ENCODE measurements at places on chromosomes 12 and 14.
A peak's percentile ranks its signal among the peaks of the same experiment; 100 is the strongest.

- peak; percentile 50 for DNase-seq
Observed at GRCh38 chr12:2034633-2035430, 18.0 kb upstream of the CACNA1C start.

DNA sequence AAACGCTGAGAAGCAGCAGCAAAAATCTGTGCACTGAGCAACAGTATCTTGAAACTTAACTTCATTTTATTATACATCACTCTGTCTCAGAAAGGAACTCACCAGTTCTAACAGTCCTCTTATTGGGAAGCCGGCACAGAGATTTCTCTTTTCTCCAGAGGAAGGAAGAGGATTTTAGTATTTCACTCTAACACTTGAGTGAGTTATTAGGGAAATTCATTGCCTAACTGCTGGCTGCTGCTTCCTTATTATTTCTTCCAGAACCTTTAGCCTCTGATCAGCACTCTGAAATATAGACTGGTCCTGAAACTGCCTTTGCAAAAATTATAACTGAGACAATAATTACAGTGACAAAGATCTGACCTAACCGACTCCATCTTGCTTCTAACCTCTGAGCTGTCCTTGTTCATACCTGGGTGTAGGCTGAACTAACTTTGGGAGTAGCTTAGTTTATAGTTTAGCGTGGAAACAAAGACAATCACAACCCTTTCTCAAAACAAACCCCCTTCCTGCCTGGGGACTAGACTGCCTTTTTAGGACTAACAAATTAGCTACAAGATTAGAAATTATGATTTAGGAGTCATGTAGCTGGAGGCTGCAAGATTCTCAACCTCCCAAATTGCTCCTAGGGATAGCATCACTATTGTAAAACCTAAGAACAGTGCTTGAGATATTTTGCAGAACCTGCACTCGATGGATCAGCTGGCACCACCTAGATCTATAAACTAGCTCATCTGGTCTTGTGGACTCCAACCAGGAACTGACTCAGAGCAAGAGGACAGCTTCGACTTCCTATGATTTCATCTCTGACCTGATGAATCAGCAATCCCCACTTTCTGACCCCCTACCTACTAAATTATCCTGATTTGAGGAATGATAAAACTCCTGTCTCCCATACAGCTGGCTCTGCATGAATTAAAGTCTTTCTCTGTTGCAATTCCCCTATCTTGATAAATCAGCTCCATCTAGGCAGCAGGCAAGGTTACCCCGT lies 117.5 kb downstream of the DYRK2 start:
- DNase-seq: no peak

DNA sequence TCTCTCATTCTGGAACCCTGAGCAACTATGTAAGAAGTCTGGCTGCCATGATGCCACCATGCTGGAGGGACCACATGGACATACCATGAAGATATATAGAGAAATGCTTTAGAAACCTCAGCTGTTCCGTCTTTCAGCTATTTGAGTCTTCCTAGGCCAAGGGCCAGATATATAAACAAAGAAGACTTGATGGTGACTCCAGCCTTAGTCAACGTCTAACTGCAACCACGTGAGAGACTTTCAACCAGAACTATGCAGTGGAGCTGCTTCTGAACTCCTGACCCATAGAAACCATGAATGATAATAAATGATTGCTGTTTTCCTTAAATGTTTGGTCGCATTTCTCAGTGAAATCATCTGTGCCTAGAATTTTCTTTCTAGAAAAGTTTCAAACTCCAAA lies 20.0 kb upstream of the KITLG start:
- DNase-seq: peak; percentile 42

DNA sequence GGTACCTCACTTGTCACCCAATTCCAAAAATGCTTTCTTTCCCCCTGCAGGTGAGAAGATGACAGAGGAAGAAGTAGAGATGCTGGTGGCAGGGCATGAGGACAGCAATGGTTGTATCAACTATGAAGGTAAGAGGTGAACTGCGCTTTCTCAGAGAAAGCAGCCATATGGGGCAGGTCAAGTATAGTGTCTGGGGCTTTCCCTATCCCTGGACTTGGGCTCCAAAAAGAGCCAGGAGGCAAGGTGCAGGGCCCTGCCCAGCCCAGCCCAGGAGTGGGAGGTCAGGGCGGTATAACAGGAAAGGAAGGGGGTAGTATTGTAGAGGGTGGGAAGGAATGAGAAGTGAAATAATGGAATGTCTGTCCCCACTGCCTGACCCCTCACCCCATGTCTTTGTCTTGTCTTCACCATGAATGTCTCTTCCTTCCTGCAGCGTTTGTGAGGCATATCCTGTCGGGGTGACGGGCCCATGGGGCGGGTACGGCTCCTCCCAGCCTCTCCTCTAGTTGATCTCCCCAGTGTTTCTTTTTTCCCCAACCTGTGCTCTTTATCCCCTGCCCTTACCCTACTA lies 2.1 kb downstream of the MYL6 start:
- no peak for DNase-seq

GRCh38 chr12:14239935-14240872 lies 125.3 kb upstream of the ATF7IP start:
- DNase-seq: no peak

- no peak for DNase-seq
Observed at GRCh38 chr12:97745406-97746101, 282.9 kb downstream of the RMST start.

DNA sequence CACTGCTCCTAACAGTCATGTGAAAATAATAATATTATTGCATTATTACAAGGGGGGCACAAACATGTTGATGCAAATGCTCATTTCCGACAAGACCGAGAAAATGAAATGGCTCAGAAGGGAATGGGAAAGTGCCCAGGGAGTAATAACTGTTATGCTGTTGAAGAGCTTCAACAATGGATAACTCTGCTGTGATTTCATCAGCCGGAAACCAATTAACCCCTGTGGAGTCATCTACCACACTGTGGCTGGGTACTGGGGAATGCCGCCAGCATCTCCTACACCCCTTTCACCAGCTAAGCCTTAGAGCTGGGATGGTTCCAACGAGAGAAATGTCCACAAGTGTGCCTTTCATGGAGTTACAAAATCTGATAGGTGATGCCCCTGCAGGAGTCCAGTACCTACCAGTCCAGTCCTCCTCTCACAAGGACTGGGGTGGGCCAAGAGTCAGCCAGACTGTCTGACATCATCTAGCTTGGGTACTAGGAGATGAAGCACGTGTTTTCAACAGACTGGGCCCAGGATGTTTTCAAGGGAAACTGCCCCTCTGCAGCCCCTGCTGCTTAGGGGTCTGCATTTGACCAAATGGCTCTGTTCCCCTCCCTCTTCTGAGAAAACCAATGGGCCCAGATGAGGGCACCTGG lies 509.3 kb upstream of the CCDC196 start:
- DNase-seq: no peak

DNA sequence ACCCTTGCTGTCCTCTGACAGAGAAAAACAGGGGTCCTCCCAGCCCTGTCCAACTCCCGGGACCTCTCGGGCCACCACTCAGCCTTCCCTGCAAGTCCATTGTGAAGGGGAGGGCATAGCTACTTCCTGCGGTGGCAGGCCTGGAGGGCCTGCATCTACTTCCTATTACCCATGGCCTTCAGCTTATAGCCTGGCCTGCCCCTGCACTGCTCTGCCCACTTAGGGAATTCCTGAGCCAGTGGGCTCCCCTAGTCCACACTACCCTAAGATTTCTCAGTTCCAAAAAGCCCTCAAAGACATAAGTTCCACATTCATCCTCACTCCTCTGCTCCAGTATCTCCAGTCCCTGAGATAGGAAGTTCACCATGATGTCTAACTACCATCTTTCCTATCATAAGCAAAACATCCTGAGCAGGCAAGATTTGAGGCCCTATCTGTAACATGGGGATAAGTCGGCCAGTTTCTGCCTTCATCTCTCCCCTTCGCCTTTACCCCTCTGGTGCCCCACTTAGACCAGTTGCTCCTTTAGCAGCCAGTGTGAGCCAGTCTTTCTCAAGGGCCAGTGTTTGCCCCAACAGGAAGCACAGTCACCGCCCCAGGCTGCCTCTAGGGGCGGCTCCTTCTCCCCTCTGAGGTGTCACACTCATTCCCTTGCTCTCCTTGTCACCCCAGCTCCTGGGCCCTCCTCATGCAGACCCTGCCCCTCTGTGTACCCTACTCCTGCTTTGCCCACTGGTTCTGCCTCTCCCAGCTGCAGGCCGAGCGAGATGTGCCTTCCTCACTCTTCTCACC lies 10.9 kb downstream of the HDAC7 start:
- no peak for DNase-seq

DNA sequence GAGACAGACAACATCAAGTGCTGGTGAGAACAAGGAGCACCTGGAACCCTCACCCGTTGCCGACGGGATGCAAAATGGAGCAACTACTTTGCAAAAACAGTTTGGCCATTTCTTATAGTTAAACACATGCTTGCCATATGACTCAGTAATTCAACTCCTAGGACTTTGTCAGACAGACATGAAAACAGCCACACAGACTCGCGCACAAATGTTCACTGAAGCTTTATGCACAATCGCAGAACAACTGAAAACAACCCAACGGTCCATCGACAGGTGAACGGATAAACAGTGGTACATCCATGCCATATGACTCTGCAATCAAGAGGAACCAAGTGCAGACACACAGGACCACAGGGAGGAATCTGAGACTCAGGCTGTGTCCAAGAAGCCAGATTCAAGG lies 30.8 kb downstream of the NCOR2 start:
- no peak for DNase-seq

- DNase-seq: no peak
Observed at GRCh38 chr12:89069431-89069830, 282.9 kb downstream of the DUSP6 start.

DNA sequence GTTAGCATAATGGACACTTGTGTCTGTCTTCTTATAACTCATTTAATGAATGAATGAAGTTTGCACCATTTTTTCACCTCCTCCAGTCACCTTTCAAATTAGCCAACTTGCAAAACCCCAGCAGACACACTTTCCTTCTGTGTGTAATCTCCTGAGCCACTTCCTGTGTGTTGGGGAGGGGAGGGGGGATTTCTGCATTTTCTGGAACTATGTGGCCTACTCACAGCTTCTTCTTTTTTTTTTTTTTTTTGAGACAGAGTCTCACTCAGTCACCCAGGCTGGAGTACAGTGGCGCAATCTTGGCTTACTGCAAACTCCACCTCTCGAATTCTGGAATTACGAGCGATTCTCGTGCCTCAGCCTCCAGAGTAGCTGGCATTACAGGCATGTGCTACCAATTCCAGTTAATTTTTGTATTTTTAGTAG lies 4.1 kb upstream of the SERPINA1 start:
- DNase-seq: no peak

DNA sequence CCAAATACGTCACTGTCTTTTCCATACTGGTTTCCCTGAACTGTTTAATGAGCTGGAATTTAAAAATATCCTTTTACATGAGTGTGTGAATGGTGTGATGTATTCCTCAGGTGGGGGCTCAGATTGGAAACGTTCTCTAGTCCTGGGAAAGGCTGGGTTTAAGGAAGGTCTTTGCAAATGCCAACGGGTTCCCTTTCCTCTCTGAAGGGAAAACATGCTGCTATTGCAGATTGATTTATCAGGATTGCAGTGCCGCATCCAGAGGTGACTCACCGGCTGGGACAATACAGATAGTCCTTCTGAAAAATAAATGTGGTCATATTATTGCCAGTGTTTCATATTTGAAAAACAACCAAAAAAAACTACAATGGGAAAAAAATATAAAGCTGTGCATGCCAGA lies 193.1 kb upstream of the FLRT2 start:
- no peak for DNase-seq

DNA sequence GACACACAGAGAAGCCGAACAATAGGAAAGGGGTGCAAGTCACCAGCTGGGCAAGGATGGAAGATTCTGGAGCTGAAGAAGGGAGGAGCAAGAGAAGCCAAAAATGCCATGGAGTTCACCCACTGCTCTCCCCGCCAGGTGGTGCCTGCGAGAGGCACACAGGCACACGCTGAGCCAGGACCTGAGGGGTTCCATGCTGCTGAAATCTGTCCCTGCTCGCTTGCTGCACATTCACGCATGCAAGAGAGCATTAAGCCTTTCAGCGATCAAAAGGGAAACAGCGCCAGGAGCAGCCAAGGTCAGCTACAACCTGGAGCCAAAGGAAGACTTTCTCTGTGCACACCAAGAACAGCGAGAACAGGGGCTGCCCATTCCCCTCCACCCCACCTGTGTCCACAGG lies 104.1 kb downstream of the ANO2 start:
- no peak for DNase-seq

GRCh38 chr12:106841510-106842302 lies 67.2 kb downstream of the RIC8B start:
- peak; percentile 11 for DNase-seq

DNA sequence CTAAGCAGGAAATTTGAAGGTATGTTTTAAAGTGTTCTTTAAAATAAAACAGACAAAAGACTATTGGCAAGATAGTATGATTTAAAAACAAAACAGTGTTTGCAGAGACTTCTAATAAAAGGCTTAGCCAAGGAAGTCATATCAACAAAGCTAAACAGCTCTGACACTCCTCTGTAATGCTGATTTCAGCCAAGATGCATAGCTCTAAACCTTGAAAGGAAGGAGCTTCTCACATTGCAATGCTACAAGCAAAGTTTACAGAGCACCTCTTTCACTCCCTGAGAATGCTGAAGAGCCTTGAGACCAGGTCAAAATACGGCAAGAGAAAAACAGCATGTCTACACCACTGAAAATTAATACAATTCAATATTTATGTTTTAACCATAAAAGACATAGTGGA lies 51.8 kb downstream of the PARP11 start:
- no peak for DNase-seq

GRCh38 chr12:45893240-45893639 lies 97.1 kb downstream of the SCAF11 start:
- no peak for DNase-seq

DNA sequence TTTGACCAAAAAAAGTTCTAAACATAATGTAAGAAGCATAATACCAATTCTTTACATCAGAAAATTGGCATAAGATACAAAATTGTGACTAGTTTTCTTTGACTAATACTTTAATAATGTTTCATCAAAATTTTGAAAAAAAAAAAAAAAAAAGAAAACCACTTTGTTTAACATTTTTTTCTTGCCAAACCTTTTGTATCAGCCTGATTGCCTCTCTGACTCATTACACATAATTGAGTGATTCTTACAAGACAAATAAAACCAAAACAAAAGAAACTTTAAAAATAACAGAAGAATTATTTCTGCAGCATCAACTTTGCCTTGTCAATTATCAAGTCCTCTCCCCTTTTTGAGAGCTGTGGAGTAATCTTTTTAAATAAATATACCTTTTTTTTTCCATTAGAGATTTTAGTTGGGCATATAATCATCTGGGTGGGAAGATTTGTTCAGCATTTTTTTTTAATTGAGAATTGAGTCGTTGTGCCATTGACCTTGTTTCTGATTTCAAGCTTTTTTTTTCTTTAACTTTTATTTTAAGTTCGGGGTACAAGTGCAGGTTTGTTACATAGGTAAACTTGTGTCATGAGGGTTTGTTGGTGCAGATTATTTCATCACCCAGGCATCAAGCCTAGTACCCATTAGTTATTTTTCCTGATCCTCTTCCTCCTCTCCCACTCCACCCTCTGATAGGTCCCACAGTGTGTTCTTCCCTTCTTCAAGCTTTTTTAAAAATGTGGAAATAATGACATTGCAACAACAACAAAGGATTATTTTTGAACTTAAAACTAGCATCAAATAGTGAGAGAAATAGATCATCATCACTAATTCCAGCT lies 45.8 kb upstream of the HMGA2 start:
- DNase-seq: no peak
